Common myeloid progenitor, CD34-positive (primary cell): ENCODE measurements at places on chromosomes 5 and 9.
A peak's percentile ranks its signal among the peaks of the same experiment; 100 is the strongest.

- DNase-seq = no peak
Observed at GRCh38 chr9:94591876-94592275, 1.7 kb downstream of the FBP2 start.

GRCh38 chr5:126812199-126812570 is 35.2 kb downstream of the LMNB1 start:
- DNase-seq = no peak

- DNase-seq = no peak
Observed at GRCh38 chr9:89879276-89879675, 274.5 kb downstream of the GADD45G start.

GRCh38 chr5:156411185-156411613 is 84.2 kb downstream of the SGCD start:
- no peak for DNase-seq

- peak; percentile 83 for DNase-seq
Observed at GRCh38 chr5:56735849-56736641, 79.3 kb upstream of the MAP3K1 start.

DNA sequence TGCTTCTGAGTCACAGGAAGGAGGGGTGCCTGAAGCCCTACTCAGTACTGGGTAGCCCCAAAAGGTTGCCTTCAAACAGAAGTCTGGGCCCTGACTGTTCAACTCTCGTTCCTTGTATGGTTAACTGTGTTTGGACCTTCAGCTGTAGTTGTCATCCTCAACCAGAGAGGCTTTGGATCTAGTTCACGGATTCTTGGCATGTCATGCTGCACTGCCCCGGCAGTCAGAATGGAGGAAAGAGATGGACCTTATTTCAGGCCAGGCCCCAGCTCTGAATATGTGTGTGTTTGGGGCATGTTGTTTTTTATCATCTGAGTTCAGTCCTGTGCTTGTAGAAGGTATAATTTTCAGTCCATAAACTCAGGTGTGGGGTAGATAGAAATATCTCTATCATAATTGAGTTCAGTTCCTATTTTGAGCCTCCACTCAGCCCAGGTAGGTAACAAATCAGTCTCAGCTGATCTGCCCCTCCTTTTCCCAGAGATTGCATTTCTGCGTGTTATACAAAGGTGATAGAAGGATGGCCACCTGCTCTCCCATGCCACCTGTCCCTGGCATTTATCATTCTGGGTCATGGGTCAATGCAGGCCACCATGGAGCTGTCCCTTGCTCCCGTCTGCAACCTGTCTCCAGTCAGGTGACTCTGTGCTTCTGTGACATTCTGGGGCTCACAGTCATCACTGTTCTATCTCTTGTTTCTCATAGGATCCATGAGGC is 127.5 kb upstream of the CPEB4 start:
- DNase-seq = no peak

- DNase-seq = no peak
Observed at GRCh38 chr5:170848033-170848432, 13.8 kb upstream of the RANBP17 start.

GRCh38 chr9:38707885-38708637 is 11.9 kb downstream of the FAM240B start:
- no peak for DNase-seq

GRCh38 chr5:125746917-125747316 is 676.3 kb upstream of the GRAMD2B start:
- no peak for DNase-seq

DNA sequence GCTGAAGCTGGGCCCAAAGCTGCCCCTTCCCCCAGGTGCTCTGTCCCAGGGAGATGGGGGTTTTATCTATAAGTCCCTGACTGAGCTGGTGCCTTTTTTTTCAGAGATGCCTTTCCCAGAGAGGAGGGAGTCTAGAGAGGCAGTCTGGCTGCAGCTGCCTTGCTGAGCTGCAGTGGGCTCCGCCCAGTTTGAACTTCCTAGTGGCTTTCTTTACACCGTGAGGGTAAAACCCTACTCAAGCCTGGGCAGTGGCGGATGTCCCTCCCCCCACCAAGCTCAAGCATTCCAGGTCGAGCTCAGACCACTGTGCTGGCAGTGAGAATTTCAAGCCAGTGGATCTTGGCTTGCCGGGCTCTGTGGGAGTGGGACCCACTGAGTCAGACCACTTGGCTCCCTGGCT is 41.3 kb downstream of the CAVIN4 start:
- DNase-seq = no peak

DNA sequence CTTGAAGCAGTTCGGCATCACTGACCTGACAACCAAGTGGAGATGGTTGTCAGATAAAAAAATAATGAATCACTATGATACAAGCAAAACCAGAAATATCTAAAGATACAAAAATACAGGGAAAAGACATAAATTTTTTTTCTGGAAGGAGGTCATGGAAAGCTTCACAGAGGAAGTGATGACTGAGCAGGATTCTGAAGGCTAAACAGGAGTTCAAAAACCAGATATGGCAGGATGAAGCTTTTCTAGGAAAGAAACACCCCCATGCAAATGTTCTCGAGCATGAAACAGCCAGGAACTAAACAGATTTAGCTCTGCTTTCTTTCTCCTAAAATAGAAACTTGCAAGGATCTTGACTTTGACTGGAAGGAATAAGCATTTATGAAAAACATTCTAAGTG is 60.7 kb upstream of the IFNE start:
- DNase-seq = no peak

- no peak for DNase-seq
Observed at GRCh38 chr9:124309667-124310084, 51.9 kb downstream of the NEK6 start.

- DNase-seq = no peak
Observed at GRCh38 chr5:181131514-181131913, 545 bp upstream of the OR2V1 start.

DNA sequence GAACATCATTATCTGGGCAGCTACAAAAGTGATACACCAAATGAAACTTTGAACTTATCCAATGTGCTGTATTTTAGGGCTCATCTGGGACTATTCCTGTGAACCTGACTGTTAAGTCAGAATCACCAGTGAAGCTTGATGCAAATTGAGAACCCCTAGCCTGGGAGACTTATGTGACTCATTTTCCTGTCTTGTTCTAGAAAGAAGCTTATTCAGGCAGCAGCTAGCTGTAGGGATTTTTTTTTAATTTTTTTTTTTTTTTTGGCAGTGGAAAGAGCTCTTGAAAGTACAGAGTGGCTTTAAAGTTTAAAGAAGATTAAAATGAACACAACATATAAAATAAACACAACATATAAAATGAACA is 81.1 kb upstream of the TNFAIP8 start:
- peak; percentile 52 for DNase-seq

DNA sequence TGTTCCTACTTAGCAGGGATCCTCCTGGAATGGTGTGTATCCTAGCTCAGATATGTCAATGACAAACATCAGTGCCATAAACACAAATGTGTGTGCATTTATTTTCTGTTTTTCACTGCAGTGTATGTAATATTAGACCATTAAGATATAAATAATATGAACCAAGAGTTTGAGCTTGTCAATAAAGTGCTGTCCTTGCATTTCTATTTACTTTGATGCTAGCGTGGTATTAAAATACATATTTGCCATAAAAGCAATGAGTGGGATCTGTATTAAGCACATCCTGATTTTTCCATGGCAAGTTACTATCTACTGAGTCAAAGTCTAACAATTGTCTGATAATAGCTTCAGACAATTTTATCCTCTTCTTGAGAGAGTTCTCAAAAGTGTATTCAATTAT is 157.6 kb downstream of the DIRAS2 start:
- no peak for DNase-seq

DNA sequence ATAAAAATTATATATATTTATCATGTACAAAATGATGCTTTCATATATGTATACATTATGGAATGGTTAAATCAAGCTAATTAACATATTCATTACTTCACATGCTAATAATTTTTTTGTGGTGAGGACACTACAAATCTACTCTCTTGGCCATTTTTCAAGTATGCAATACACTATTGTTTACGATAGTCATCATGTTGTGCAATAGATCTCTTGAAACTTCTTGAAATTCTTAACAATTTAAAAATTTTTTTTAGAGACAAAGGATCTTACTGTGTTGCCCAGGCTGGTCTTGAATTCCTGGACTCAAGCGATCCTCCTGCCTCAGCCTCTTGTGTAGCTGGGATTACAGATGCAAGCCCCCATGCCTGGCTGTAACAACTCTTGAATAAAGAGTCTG is 45.2 kb upstream of the SHOC1 start:
- no peak for DNase-seq

- DNase-seq = no peak
Observed at GRCh38 chr9:122015170-122015821, 77.8 kb downstream of the TTLL11 start.

DNA sequence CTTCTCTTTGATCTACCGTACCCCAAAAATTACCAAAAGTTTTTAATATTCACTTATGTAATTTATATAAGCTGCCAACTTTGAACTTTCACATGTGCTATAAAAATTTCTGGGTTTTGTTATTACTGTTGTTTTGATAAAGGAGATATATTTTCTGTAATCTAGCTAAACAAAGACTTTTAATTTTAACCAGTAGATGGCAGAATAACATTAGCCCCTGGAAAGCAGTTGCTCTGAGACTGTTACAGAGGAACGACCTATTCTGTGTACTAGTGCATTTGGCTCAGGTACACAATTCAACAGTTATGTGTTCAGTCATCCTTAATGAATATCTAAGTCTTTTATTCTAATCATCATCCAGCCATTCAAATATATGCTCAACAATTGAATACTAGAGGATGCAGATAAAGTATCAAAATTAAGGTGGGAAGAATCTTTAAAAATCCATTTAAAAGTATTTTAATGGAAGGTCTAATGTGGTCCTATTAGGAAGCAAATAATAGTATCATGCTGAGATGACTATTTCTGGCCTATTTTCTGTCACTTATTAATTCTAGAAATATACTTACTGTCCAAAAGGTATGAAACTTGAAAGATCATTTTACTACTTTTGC is 8.6 kb downstream of the KLHL9 start:
- DNase-seq = peak; percentile 55

GRCh38 chr9:72274916-72275315 is 90.1 kb downstream of the ZFAND5 start:
- no peak for DNase-seq

DNA sequence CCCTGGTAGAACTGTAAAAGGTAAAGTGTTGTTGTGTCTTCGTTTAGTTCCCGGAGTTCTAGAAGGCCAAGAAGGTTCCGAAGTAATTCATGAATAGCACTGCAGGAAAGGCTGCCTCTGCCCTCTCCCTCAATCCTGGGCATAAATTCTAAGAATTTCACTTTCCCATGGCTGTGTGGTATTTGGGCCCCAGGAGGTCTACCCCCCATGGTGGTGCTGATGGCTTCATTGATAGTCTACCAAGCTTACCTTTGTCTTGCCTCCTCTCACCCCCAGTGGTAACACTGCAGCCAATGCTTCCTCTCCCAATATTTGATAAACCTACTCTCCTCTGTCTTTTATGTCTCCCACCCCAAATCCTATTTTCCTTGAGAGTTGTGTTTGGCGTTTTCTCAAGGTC is 39.5 kb downstream of the ADAMTS16 start:
- no peak for DNase-seq

DNA sequence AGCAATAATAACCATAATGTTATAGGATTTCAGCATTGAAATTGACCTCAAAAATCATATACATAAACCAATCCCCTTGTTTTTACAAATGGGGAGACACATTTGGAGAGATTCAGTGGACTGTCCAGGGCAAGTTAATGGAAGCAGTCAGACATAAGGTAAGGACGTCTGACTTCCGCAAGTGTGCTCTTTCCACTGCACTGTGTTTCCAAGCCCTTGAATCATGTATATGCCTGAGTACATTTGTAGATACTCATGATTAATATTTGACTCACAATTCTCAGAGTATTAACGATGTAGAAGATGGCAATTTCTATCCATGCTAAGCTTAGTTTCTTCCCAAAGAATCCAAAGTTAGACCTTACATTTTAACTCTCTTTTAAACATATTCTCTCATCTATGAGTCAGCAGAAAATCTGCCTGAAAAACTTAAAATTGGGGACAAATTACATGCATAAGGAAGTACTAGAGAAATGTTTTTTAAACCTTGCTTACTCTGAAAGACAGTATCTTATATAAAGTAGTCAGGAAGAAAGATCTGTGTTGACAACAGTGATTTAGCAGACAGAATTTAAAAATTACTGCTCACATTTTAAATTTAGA is 165.3 kb downstream of the NFIB start:
- DNase-seq = no peak

GRCh38 chr5:54007827-54008777 is 302.3 kb downstream of the ARL15 start:
- DNase-seq = peak; percentile 10

- DNase-seq = peak; percentile 11
Observed at GRCh38 chr9:35690614-35691333, 1.0 kb upstream of the TPM2 start.

DNA sequence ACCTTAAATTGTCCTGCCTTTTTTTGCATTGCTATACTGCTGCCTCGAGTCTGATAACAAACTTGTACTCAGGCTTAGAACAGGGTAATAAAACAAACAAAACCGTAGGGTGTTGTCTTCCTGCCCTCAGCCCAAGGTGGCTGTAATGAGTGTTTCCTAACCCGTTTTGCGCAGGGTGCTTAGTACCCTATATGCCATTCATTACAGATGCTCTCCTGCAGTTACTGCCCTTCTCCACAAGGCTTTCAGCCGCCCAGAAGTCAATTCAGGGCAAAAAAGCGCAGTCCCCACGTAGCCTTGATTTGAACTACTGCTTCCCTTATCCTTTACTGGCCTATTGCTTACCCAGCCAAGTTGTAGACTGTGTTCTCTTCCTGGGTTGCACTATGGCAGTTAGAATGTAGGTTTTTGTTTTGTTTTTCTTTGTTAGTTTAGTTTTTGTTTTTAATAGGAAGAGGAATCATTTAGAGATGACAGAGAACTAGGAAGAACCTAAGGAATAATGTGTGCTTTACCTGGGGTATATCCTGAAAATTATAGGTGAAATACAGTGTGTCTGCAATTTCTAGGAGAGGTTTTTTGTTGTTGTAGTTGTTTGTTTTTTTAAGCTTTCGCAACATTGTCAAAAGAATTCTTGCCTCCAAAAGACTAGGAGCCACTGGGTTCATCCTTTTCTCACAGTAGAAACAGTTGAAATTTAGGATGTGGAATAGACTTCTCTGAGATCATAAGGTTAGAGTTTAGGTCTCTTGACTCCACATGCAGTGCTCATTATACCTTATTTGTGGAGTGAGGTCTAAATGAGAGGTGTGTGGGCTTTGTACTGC is 1.3 kb downstream of the HMGXB3 start:
- peak; percentile 91 for DNase-seq

DNA sequence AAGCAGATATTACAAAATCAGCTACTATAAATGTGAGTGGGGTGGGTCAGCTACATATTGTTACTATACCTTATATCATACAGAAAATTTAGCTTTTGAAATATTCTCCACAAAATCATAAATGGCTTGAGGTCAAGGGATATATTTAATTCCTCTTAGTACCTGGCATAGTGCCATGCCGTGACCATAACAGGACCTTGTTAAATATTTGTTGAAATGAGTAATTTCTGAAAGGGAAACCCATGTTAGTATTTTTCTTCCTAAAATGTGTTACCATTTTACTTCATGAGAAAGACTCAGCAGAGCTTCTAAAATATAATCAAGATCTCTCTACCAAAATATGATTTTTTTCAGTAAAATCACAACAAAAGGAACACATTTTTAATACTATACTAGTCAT is 14.8 kb downstream of the ATP10B start:
- no peak for DNase-seq

- DNase-seq = no peak
Observed at GRCh38 chr5:13780081-13780480, 164.4 kb downstream of the DNAH5 start.
